ENCODE measurements at places on chromosomes 2 and 18. TPM values are rescaled to one million over a fixed set of nuclear protein-coding genes. Genes with fewer than 3 reads are reported as not detected.

GRCh38 chr18:63223837-63224236 lies 95.7 kb downstream of the BCL2 start:
- DNase-seq, result no peak

GRCh38 chr2:233288663-233289062 lies 19.0 kb upstream of the SAG start:
- no peak for DNase-seq

- no peak for DNase-seq
Observed at GRCh38 chr2:46937471-46937901, 21.9 kb upstream of the MCFD2 start.

GRCh38 chr2:15828576-15828975 lies 111.8 kb upstream of the MYCN start:
- no peak for DNase-seq

DNA sequence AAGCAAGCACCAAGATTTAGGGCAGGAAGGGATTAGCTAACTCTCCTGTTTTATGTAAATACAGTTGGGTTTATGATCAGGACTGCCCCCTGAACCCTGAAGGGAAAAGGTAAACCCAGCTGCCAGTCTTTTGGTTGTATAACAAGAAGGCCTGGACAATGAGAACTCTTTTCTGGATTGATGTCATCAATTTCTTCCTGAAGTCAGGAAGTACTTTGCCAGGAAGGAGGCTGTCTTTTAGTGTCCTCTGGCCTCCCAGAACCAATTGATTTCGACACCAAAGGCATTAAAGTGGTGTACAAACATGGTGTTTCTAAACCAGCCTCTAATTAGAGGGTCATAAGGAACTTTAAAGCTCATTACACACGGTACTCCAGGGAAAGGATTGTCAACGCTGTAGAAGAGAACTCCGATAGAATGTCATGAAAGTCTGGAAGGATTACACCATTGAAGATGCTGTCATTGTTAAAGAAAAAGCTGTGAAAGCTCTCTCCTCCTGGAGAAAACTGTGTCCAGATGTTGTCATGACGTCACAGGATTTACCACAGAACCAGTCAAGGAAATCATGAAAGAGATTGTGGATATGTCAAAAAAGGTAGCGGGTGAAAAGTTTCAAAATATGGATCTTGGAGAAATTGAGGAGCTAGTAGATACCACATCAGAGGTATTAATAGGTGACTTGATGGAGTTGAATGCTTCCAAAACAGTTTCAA lies 78.8 kb downstream of the ANKRD12 start:
- DNase-seq, result no peak

- DNase-seq, result no peak
Observed at GRCh38 chr2:85157345-85157744, 24.2 kb downstream of the TCF7L1 start.

DNA sequence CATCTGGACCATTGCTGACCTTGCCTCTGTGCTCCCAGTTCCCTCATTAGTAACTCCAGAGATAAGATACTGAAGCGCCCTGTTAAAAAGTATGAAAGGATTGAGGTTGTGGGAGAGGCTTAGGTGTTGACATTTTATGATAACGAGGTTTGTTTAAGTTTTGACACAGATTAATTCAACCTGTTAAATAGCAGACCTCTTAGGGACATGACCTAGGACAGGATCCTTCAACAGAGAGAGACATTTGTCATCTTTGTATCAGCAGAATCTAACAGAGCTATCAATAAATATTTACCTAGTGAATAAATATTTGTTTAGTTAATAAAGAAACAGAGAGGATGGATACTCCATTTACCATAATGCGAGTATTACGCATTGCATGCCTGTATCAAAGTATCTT lies 99.5 kb downstream of the DCC start:
- no peak for DNase-seq

GRCh38 chr2:177275040-177275742 lies 10.7 kb upstream of the NFE2L2 start:
- DNase-seq, result no peak

DNA sequence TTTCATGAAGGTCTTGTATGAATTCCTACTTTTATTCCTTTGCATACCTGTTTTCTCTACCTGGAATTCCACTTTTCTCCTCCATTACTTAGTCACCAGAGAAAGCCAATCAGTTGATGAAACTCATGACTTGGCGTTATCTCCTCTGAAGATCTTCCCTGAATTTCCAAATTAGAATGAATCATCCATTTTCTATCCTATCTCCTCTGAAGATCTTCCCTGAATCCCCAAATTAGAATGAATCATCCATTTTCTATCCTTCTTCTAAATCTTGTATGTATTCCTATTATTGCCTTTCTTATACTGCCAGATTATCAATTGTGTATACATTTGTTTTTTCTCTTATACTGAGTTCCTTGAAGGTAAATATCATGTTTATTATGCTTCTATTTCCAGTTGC lies 440.4 kb downstream of the CCDC85A start:
- DNase-seq, result no peak

DNA sequence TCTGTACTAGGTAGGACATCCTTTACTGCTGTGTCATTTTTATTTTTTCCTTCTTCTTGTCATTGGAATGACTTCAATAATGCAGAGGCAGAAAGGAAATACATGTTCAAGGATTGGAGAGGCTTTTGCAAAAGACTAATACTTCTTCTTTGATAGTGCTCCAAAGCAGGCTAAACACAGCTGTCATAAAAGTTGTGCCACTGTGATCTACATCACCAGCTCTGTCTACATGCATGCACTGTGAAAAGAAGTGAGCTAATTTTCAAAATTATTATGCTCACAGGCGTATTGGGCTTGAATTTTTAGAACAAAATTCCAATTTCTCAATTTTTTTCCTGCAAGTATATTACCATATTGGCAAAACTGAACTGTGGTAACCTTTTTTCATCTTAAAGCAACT lies 37.5 kb upstream of the CALCRL start:
- no peak for DNase-seq

- DNase-seq, result no peak
Observed at GRCh38 chr2:219658196-219658846, 30.9 kb downstream of the SLC4A3 start.

DNA sequence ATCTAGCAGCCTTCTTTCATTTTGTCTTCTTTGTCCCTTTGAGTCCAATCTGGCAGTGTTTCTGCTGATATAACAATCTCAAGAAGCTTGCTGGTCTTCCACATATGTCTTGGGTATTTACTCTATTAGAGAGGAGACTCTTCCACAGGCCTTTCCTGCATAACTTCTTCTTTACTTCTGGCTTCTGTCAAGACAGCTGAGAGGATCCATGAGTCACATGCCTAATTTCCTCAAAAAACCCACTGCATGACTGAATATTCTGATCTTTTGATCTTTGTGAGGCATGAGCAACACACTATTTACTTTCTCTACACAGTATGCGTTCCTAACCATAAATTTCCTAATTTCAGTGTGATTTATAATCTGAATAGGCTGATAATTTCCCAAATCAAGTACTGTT lies 5.1 kb upstream of the DCC start:
- DNase-seq, result no peak

Gene BZW1
- 72.2 TPM for total RNA-seq

Gene XDH
- 0.13 TPM for total RNA-seq

Gene STAM2
- 22.6 TPM for total RNA-seq

Gene TUBA4A
- 84.3 TPM for total RNA-seq

Gene SLC5A7
- total RNA-seq, result 0.19 TPM
